Transverse colon (tissue), 4 donors: ENCODE measurements at places on chromosomes 5 and 9. TPM values are rescaled to one million over a fixed set of nuclear protein-coding genes. Genes with fewer than 3 reads are reported as not detected.

DNA sequence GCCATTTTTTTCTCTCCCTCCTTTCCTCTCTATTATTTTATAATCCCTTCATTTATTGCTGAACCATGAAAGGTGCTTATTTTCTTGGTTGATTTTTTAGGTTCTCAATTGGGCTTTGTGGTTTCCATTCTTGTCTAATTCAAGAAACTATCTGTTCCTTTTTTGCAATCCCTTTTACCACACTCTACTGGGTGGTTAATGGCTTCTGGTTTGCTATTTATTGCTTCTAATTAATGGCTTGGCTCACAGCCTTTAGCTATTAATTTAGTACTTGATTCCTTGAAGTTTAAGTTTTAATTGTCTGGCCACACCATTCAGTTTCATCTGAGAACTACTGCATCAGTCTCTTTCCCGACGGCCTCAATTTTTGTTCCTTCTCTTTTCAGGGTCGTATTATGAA, 5.6 kb downstream of the FRRS1L start:
- no peak overlapping the region for H3K4me3 ChIP-seq
- no peak for DNase-seq
- H3K36me3 ChIP-seq, result no peaks in the 10 kb centered on the region
- no peak overlapping the region for H3K27ac ChIP-seq
- no peaks in the 10 kb centered on the region for H3K4me1 ChIP-seq

DNA sequence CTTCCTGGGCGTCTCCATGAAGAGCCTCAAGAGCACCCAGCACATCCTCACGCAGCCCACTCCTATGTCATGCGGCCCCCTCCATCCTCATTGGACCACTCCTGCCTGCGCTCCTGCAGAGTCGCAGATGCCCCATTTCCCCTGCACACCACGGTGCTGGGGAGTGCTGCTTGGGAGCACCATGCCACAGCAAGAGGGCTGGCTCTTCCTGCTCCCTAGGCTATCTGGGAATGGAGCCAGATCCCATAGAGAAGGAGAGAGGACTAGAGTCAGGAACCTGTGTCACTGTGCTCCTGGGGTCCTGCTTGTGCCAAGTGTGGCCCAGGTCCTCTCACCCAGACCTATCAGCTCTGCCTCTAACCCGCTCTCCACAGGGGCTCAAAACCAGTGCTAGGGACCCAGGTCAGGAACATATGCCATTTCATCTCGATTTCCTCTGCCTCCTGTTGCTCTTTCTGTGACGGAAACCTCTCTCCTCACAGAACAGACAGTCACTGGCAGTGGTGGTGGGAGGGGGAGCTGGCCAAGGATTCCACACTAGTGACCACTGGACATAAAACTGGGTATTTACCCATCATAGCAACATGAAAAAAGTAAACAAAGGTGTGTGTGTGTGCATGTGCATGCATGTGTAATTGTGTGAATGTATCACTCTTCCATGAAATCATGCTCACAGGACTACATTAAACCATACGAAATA, 178.4 kb downstream of the TTLL11 start:
- no peak overlapping the region for H3K4me3 ChIP-seq
- DNase-seq, result no peak
- peaks cover 17% of the 10 kb centered on the region for H3K4me1 ChIP-seq
- H3K36me3 ChIP-seq, result no peaks in the 10 kb centered on the region
- H3K27me3 ChIP-seq, result no peaks in the 10 kb centered on the region
- H3K27ac ChIP-seq, result peak overlapping the region; percentile 69

DNA sequence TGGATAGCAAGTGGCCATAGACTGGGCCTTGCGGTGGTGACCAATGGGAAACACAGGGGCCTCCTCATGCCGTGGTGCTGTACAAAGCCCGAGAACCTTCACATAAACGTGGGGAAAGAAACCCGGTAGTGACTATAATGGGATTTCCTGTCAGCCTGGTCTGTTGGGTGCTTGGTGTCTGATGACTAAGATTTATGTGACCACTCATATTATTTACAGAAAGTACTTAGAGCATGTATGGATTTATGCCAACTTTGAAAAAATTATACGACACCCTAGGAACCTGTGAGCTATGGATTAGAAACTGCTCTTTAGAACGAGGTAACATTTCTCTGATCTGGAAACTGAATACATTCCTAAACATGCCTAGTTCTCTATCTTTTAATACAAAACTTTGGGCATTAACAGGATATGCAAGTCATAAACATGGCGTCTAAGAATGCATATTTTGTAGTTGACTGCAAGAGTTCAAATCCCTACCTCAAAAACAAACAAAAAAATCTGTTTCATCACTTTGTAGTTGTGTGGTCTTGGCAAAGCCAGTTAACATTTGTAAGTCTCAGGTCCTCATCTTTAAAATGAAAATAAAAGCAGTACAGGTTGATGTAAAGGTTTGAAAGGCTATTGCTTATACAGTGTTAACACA, 85.4 kb downstream of the TMEM167A start:
- H3K27me3 ChIP-seq, result no peaks in the 10 kb centered on the region
- no peaks in the 10 kb centered on the region for H3K36me3 ChIP-seq
- no peak overlapping the region for H3K27ac ChIP-seq
- H3K4me3 ChIP-seq, result no peak overlapping the region
- no peak for DNase-seq

SPATA31E1 gene
- total RNA-seq, result not detected

ENHO gene
- total RNA-seq, result not detected

SKP2 gene
- total RNA-seq, result 10.4 TPM

DNA sequence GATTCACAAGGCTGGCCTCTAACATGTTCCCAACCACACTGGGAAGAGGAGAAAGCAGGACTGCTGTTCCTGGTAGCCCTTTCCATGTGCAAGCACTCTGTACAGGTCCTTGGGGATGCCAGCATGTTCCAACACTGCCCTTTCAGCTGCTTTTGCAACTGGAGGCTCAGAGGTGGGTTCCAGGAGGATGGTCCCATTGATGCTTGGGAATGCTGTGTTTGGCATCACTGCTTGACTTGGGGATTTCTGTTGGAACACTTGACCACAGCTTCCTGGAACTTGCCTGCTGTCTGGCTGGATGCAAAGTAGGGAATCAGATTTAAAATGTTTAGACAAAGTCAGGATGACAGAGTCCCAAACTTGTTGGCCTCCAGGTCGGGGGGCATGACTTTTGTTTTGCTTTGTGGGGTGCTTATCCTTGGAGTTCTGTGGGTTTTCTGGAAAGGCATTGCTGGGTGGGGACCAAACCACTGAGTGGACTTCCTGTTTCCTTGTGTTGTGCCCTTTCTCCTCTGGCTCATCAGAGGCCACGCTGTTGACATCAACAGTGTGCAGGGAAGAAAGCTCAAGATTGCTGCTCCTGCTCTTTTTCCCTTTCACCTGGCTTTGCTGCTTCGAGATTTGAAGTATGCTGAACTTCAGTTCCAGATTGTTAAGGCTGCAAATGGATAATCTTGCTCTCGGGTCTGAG, 148.5 kb upstream of the RPS23 start:
- H3K36me3 ChIP-seq, result no peaks in the 10 kb centered on the region
- no peaks in the 10 kb centered on the region for H3K27me3 ChIP-seq
- no peak for DNase-seq
- no peaks in the 10 kb centered on the region for H3K4me1 ChIP-seq
- H3K4me3 ChIP-seq, result no peak overlapping the region

DNA sequence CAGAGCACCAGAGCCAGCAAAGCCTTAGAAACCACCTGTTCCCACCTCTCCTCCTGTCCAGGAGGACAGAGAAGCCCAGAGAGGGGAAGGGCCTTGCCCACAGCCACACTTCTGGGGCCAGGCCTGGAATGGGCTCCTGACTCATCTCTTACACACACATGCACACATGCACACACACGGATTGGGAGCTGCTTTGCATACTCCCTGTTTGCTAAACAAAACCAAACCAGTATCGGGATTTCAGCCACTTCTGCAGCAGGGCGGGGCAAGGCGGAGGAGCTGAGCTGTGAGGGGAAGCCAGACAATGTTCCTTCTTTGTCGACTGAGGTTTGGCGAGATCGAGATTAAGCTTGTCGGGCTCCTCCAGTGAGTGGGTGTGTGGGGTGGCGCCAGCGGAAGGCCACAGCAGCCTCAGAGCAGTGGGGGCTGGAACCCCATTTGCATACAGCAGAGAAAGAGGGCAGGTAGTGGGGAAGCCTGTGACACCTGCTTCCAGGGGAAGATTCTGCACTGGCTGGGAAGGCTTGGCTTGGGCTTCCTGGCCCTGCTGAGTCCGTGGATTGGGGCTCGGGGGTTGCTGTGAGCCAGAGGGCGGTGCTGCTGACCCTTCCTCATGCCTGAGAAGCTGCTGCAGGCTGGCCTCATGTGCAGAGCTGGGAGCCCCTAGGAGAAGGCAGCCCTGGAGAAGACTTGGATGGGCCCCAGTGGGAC, 16.1 kb downstream of the GFI1B start:
- no peak overlapping the region for H3K27ac ChIP-seq
- H3K4me3 ChIP-seq, result no peak overlapping the region
- H3K4me1 ChIP-seq, result no peaks in the 10 kb centered on the region
- H3K27me3 ChIP-seq, result peaks cover 76% of the 10 kb centered on the region
- peak; percentile 36 for DNase-seq

ANXA2R gene
- 0.75 TPM for total RNA-seq

DNA sequence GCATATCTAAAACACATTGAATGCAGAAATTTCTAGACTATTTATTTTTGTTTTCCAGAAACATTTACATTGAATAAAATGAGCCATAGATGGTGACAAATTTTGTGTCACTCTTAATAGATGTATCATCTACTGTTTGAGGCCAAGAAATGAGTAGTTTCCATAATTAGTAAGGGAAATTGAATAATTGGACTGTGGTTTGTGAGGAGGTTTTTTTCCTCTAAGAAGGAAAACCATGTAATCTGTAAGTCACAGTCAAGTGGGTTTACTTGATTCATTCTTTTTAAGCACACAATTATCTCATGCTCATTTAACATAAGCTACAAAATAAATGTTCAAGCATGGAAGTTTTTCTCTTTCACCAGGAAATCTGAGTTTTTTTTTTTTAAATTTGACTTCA, 876.4 kb downstream of the NR2F1-AS1 start:
- no peak overlapping the region for H3K4me3 ChIP-seq
- no peaks in the 10 kb centered on the region for H3K27me3 ChIP-seq
- no peaks in the 10 kb centered on the region for H3K4me1 ChIP-seq
- H3K27ac ChIP-seq, result no peak overlapping the region

- H3K36me3 ChIP-seq, result no peaks in the 10 kb centered on the region
- H3K4me3 ChIP-seq, result no peak overlapping the region
- no peaks in the 10 kb centered on the region for H3K4me1 ChIP-seq
- peak; percentile 5 for DNase-seq
- H3K27ac ChIP-seq, result peak overlapping the region; percentile 34
These were observed 6.0 kb downstream of the OLFML2A start for GRCh38 chr9:124782661-124783574.

- DNase-seq, result no peak
- no peak overlapping the region for H3K4me3 ChIP-seq
- no peaks in the 10 kb centered on the region for H3K36me3 ChIP-seq
- H3K27me3 ChIP-seq, result no peaks in the 10 kb centered on the region
These were observed 13.5 kb upstream of the MARCHF6 start for GRCh38 chr5:10339958-10340357.

GRCh38 chr5:6049662-6050061, 328.7 kb downstream of the MED10 start:
- H3K27ac ChIP-seq, result no peak overlapping the region
- no peaks in the 10 kb centered on the region for H3K36me3 ChIP-seq
- no peak for DNase-seq
- H3K27me3 ChIP-seq, result no peaks in the 10 kb centered on the region

ITK gene
- 43.4 TPM for total RNA-seq

TLE1 gene
- 51.5 TPM for total RNA-seq

- no peaks in the 10 kb centered on the region for H3K27me3 ChIP-seq
- H3K36me3 ChIP-seq, result no peaks in the 10 kb centered on the region
- H3K4me3 ChIP-seq, result no peak overlapping the region
- no peaks in the 10 kb centered on the region for H3K4me1 ChIP-seq
- DNase-seq, result no peak
These were observed 113.3 kb upstream of the SLC1A3 start for GRCh38 chr5:36492984-36493654.

DNA sequence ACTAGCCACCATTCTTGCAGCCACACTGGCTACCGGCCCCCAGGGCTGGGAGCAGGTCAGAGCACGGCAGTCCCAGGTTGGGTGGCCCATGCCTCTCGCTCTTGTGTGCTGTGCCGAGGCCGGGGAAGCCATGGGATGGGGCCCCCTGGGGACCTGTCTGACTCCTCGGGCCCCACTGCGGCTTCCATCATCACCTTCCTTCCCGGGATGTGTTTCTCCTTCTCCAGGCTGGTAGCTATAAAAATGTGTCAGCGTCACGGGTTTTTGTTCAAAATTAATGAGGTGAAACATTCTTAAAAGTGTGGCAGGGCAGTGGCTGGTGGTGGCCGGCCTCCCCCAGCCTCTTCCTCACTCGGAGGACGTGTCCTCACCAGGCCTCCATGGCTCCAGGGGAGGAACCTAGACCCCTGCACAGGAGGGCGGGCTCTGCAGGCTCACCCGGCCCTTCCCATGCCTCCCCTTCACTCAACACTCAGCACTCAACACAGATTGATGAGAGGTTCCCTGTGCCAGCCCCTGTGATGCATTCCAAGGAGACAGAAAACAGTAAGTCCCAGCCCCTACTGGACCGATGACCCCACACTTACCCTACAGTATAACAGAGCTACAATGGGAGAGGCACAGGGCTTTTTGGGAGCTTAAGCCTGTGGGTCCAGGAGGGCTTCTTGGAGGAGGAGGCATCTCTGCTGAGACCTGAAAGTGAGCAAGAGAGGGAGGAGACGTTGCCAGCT, 43.2 kb downstream of the PTGES start:
- no peak for DNase-seq
- no peaks in the 10 kb centered on the region for H3K36me3 ChIP-seq
- no peaks in the 10 kb centered on the region for H3K27me3 ChIP-seq
- H3K27ac ChIP-seq, result no peak overlapping the region

CCL28 gene
- total RNA-seq, result 115 TPM

GRCh38 chr9:4520055-4520454, 29.8 kb downstream of the SLC1A1 start:
- no peaks in the 10 kb centered on the region for H3K36me3 ChIP-seq
- H3K4me3 ChIP-seq, result no peak overlapping the region
- H3K27ac ChIP-seq, result no peak overlapping the region
- H3K27me3 ChIP-seq, result no peaks in the 10 kb centered on the region
- no peak for DNase-seq
- H3K4me1 ChIP-seq, result no peaks in the 10 kb centered on the region

- no peaks in the 10 kb centered on the region for H3K4me1 ChIP-seq
- no peaks in the 10 kb centered on the region for H3K27me3 ChIP-seq
- no peak overlapping the region for H3K27ac ChIP-seq
- no peak for DNase-seq
- H3K36me3 ChIP-seq, result no peaks in the 10 kb centered on the region
These were observed 156.4 kb downstream of the TENT4A start for GRCh38 chr5:6869677-6870076.

GRCh38 chr5:105940181-105940580, 1730.6 kb downstream of the EFNA5 start:
- no peak for DNase-seq
- H3K27ac ChIP-seq, result no peak overlapping the region
- no peak overlapping the region for H3K4me3 ChIP-seq

CDH9 gene
- not detected for total RNA-seq

- H3K36me3 ChIP-seq, result no peaks in the 10 kb centered on the region
- no peaks in the 10 kb centered on the region for H3K27me3 ChIP-seq
- H3K4me1 ChIP-seq, result no peaks in the 10 kb centered on the region
- no peak overlapping the region for H3K4me3 ChIP-seq
- DNase-seq, result no peak
These were observed 17.3 kb upstream of the ARSB start for GRCh38 chr5:79002374-79002773.

- no peak overlapping the region for H3K27ac ChIP-seq
- H3K36me3 ChIP-seq, result no peaks in the 10 kb centered on the region
- H3K27me3 ChIP-seq, result no peaks in the 10 kb centered on the region
These were observed 93.0 kb downstream of the TEK start for GRCh38 chr9:27202056-27202455.

GLRA1 gene
- not detected for total RNA-seq

- H3K4me3 ChIP-seq, result no peak overlapping the region
- H3K4me1 ChIP-seq, result no peaks in the 10 kb centered on the region
- H3K27ac ChIP-seq, result no peak overlapping the region
- no peaks in the 10 kb centered on the region for H3K36me3 ChIP-seq
These were observed 117.4 kb downstream of the ADAMTS12 start for GRCh38 chr5:33774341-33774740.
